Stimulated activated CD4-positive, alpha-beta T cell treated with anti-CD3 and anti-CD28 coated beads, Interleukin-4, amount 100 ng/mL, for 48 hours (primary cell): ENCODE measurements at places on chromosomes 12 and 14.

DNA sequence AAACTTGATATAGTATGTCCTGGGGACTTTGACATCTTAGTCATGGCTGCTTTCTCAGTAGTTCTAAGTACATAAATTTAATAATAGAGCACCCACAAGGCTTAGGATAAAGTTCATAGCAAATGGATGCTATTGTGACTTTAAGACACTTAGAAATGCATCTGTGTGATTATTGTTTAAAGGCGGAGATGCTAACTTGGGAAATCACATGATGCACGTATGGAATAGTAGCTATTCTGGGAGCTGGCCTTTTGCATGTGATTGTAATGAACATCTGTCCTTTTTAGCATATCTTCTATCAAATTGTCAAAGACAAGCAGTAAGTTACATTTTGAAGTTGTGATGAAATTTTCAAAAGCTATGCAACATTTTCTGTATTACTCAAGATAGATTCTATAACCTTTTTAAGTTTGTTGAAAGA lies 46.7 kb upstream of the ATP2A2 start:
- no peak for DNase-seq

DNA sequence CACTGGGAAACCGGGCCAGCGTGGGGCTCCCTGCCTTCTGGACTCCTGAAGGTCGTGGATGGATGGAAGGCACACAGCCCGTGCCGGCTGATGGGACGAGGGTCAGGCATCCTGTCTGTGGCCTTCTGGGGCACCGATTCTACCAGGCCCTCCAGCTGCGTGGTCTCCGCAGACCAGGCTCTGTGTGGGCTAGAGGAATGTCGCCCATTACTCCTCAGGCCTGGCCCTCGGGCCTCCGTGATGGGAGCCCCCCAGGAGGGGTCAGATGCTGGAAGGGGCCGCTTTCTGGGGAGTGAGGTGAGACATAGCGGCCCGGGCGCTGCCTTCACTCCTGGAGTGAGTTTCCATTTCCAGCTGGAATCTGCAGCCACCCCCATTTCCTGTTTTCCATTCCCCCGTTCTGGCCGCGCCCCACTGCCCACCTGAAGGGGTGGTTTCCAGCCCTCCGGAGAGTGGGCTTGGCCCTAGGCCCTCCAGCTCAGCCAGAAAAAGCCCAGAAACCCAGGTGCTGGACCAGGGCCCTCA lies 26.9 kb downstream of the HIP1R start:
- no peak for DNase-seq

DNA sequence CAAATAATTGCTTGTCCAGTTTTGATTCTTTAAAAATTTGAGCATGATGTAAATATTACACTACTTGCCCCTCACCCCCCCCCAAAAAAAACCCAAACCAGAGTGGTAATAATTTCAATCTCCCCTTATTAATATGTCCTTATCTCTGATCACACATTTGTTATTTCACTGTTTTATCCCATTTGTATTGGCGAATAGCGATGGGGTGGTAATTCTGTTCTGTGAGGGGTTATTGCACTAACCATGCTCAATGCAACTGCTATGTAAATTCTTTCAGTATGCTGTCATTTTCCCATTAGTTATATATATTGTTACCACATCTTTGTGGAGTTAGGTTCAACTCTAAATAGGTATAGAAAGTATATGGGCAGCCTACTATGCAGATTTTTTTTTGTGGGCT lies 1.1 kb downstream of the RIMKLB start:
- no peak for DNase-seq

DNA sequence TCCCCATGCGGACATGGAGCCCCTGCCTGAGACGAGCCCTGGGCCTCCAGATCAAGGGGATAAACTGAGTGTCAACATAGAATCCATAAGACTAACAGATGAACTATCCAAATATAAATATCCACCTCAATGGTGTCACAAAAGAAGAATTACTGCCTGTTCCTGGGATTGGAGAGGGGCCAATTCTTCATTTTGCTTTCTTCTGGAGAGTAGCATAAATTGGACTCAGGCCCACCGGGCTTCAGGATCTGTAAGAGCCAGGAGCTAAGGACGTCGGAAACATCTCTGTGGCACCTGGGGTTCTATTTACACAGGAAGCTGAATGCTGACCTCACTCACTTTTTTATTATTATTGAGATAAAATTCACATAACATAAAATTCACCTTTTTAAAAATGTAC lies 408.2 kb upstream of the CCDC196 start:
- DNase-seq = no peak

DNA sequence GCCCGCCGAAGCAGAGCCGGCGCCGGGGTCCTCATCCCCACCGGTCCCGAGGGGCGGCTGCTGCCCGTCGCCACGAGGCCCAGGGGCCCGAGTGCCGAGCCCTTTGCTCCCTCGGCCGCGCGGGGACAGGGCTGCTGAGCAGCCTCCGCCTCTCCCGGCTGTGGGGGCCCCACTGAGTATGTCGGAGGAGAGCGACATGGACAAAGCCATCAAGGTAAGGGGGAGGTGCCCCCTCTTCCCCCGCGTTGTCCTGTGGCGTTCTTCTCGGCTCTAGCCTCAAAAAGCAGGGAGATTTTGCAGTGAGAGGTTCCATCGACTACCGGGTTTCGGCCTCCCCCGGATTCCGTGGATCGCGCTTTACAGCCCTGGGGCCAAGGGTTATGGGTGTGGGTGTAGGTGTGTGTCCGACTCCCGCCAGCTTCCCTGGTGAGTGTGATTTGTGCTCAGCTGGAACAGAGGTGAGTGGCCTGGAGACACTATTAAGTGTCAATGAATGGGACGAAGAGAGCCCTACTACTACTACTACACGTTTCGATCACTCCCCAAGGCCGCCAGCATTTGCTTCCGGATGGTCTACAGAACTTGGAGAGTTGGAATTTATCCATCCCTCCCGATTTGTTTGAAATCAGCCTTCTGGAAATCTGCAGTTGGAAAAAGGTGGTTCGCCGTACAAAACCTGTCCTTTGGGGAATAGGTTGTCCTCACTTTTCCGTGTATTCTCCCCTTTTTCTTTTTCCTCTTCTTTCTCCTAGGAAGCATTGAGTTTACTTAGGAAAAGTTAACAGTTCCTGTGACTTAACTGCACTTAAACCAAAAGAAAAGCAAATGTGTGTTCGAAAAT lies 748 bp downstream of the MAPKAPK5 start:
- DNase-seq = peak; percentile 24

- no peak for DNase-seq
Measured at GRCh38 chr12:47938594-47938993, 24.8 kb upstream of the TMEM106C start.

GRCh38 chr12:14201291-14201690 lies 164.2 kb upstream of the ATF7IP start:
- no peak for DNase-seq

- DNase-seq = no peak
Measured at GRCh38 chr14:47763188-47763854, 87.9 kb upstream of the MDGA2 start.

DNA sequence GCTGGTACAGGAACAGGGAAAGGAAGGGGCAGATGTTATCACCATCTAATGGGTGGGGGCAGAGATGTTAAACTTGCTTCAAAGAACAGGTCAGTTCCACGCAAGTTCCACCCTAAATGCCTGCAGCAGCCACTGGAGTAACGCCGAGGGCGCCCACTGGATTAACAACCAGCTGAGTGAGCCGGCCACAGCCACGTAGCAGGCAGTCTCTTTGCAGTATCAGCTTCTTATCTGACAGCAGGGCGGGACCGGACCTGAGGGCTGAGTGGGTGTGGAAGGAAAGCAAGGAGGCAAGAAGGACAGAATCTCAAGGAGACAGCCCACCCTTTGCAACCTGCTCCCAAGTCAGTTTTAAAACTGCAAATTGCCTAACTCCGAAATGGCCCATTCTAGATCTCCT lies 38.4 kb upstream of the FOXN3 start:
- no peak for DNase-seq

DNA sequence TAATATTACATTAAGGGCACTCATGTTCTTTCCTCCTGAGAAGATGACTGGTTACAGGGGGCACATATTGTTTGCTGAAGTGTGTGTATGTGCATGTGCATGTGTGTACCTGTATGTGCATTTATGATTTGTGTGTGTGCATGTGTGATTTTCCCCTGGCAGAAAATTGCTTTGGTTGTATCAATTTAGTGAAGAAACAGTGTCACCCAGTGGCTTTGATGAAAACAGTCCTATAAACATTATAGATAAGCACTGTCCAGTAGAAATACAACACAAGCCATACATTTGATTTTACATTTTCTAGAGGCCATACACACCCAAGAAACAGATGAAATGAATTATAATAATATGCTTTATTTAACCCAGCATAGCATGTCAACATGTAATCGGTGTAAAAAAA lies 8.6 kb downstream of the PDE3A start:
- DNase-seq = no peak

- DNase-seq = no peak
Measured at GRCh38 chr14:93961620-93962019, 14.8 kb downstream of the ASB2 start.

DNA sequence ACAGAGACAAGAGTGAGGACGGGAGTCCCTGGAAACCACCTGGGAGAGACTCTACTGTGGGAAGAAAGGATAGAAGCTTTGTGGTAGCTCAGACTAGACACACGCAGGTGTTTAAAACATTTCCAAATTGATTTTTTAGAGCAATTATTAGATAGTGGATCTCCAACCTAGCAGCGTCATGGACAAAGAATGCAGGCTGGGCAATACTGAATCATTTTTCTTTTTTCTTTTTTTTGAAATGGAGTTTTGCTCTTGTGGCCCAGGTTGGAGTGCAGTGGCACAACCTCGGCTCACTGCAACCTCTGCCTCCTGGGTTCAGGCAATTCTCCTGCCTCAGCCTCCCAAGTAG lies 13.1 kb downstream of the GPR132 start:
- DNase-seq = no peak

DNA sequence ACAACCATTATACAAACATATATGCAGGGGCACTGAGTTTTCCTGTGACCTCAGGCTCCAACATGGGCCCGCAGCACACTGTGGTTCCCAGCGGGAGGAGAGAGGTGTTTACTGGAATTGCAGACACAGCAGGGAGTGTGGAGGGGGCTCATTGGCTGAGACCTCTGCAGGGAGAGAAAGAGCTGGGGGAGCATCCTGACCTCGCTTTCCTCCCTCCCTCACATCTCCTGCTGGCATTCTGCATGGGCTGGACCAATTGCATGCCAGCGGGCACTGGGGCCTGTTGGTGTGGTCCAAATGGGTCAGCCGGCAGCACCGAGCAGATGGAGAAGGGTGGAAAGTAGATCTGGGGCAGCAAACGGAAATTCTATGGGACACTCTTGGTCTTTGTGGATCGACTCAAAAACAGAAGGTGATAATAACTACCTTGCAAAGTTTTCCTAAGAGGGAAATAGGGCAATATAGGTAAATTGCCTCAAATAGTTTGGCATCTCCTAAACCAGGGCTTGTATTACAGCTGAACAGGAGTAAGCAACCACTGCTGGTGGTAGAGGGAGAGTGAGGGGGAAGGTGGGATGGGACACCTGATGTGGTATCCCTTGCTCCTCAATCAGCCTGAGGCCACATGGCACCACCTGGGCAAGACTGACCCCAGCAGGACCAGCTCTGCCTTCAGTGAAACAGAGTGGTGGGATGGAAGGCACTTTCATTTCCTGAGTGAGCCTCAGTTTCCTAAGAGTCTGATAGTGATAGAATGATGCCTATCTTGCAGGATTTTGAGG lies 86.9 kb downstream of the NTF3 start:
- no peak for DNase-seq

GRCh38 chr12:88580051-88580871 lies at the start of gene KITLG:
TSS of gene KITLG (minus strand) at chr12:88580471. CDS start at chr12:88580278, 193 bp downstream.
- DNase-seq = peak; percentile 10

DNA sequence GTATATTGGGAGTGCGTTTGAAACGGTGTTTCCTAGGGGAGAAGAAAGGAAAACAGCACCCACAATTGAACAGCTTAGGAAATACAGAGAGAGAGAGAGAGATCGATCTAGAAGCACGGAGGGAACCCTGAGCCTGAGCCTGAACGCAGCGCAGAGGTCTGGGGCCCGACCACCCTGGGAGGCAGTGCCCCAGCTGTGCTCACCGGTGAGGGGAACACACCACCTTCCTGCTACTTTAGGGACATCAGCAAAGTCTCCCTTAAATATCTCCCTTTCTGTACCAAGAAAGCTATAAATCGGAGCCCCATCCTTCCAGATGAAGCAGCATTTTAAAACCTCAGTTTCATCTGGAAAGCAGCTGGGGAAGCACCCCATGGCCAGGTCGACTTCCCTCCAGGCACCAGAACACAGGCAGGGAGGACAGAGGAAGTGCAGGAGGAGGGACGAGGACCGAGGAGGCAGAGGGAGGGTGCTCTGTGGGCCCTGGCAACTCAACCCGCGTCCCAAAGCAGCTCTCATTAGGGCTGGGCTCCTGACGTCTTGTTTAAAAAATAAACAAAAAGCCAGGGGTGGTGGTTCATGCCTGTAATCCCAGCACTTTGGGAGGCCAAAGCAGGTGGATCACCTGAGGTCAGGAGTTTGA lies 12.2 kb downstream of the RIMBP2 start:
- DNase-seq = no peak

GRCh38 chr12:126171937-126172559 lies 1106.8 kb downstream of the AACS start:
- no peak for DNase-seq

- no peak for DNase-seq
Measured at GRCh38 chr12:115541891-115542421, 735.5 kb downstream of the MED13L start.

DNA sequence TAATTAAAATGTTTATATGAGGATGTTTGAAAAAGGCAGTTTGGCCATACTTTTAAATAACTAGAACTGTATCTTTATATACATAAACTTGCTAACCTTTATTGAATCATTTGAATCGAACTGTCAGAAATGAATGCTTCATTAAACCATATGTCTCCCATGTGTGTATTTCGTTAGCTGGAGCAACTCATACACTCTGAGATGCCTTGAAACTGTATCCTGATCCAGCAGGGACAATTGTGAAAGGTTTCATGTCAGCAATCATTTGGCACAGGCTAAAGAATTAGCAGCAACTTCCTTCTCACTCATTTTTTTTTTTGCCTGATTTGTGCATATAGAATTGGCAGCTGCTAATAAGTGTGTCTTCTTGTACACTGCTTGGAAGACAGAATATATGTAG lies 109.9 kb downstream of the NAV3 start:
- DNase-seq = no peak

- no peak for DNase-seq
Measured at GRCh38 chr14:103716091-103716801, 636 bp downstream of the ZFYVE21 start.

DNA sequence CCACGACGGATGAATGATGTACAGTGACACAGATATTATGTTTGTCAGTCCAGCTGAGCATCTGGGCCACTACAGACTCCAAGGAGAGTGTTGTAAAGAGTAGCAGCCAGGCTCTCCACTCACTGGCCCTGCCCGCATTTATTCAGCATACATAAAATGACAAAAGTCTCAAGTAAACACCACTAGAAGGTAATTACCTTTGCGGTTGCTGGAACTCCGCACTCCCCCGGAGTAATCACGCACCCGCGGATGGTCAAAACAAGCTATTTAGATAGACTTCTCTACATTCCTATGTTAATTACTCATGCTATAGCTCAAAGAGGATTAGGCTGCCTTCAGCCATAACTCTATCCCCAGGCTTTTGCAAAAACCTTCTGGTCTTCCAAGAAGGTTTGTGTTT lies 18.8 kb upstream of the STRAP start:
- DNase-seq = no peak

- DNase-seq = no peak
Measured at GRCh38 chr12:110636516-110636915, 22.6 kb downstream of the TCTN1 start.

- DNase-seq = no peak
Measured at GRCh38 chr14:92266216-92266615, 56.7 kb upstream of the SLC24A4 start.

- no peak for DNase-seq
Measured at GRCh38 chr12:98656289-98657101, 11.4 kb downstream of the APAF1 start.
